ENCODE measurements at places on chromosomes 11 and 22.

DNA sequence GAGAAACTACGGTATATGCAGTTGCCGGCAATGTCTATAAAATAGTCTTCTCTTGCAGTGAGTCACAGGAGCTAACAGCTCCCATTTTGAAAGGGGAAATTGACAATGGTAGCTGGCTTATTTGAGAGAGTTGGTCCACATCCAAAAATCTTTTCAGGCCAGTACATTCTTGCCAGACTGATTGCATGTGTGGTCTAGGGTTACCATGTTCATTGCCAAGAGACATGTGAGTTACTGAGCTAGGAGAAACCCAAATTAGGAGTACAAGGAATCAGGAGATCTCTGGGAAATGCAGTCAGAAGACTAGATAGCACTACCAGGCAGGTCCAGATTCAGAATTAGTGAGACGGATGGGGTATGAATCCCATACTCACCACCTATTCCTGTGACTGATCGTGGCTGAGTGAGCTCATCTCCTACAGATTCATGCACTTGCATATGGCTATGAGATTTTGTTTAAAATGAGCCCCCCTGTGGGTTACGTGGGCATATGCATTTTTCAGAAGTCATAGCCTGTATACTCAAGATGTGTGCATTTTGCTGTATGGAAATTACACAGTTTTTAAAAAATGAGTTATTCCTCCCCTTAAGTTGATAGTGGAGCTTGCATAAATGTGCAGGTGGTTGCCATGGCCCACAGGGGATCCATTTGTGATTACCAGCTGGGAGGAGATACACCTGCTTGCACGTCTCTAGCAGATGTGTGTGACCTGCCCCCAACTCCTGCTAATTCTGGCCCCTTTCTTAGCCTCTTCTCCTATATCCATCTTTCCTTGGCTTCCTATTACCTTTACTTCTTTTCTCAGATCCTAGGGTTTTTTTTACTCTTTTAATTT, 102.7 kb downstream of the COMMD9 start:
- DNase-seq, result no peak

GRCh38 chr11:14144934-14145333, 182.4 kb downstream of the SPON1 start:
- DNase-seq, result no peak

DNA sequence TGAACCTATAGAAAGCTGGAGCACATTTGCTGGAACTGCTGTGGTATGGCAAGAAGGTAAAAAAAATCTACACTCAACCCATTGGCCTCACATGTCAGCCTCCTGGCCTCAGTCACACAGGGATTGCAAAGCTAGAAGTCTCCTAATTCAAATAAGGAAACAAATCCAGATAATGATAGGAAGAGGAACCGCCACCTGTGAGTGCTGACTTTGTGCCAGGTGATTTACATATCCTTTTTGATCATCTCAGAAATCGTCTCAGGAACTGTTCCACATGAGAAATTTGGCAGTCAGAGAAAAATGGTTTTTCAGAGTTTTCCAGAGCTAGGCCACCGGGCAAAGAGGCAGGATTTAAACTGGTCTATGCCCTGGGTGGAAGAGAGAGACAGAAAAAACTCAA, 986 bp downstream of the NLRP10 start:
- DNase-seq, result no peak

DNA sequence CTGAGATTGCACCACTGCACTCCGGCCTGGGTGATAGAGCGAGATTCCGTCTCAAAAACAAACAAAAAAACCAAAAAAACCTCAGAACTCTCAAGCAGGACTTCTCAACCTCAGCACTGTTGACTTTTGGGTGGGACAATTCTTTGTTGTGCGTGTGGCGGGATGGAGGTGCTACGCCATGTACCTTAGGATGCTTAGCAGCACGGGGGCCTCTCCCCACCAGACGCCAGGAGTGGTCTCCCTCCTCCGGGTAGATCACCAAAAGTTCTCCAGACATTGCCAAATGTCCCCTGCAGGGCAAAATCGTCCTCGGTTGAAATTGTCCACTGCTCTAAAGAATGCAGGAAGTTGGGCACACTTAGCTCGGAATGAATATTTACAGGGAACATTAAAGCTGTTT, 26.9 kb upstream of the ATXN10 start:
- no peak for DNase-seq

DNA sequence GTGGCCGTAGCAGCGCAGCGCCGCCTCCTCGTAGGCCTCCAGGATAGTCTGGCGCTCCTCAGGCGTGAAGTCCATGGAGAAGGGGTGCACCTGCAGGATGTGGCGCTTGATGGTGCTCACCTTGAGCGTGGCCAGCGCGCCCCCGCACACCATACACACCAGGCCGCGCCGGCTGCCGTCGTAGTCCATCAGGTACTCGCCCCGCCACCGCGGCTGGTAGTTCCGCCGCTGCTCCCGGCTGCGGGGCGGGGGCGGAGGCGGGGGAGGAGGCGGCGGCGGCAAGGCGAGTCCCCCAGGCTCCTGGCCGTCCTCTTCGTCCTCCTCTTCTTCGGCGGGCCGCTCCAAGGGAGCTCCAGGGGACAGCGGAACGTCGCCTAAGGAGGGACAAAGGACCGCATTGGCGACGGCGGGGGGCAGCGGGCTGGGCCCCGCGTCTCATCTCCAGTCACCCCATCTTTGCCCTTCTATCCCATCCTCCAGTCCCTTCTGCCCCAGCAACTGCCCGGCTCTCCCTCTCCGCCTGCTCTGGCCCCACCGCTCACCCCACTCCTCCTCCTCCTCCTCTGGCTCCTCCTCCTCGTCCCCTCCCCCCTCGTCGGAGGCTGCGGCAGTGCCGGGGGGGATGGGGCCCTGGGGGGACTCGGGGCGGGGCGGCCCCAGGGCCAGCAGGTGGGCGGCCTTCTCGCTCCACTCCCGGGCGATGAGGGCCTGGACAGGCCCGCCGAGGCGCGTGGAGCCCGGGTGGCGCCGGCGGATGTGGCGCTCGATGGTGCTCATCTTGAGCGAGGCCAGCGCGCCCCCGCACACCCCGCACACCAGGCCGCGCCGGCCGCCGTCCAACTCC, 4.9 kb downstream of the ZFTA start:
- DNase-seq, result no peak

DNA sequence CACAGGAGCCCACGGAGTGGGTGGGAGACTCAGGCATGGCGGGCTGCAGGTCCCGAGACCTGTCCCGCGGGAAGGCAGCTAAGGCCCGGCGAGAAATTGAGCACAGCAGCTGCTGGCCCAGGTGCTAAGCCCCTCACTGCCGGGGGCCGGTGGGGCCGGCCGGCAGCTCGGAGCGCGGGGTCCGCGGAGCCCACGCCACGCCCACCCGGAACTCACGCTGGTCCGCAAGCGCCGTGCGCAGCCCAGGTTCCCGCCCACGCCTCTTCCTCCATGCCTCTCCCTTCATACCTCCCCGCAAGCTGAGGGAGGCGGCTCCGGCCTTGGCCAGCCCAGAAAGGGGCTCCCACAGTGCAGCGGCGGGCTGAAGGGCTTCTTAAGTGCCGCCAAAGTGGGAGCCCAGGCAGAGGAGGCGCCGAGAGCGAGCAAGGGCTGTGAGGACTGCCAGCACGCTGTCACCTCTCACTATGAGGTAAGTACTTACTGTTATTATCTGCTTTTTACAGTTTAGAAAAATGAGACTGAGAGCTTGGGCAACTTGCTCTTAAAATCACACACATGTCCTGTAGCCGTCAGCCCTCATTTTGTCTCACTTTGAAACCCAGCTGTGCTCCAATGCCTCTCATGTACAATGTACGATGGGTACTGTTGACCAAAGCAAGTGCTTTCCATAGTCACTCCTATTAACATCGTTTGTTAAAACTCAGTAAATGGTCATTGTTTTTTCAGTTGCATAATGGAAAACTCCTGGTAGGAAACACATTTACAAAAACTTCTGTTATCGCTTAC, 12.2 kb upstream of the OR10D3 start:
- no peak for DNase-seq

DNA sequence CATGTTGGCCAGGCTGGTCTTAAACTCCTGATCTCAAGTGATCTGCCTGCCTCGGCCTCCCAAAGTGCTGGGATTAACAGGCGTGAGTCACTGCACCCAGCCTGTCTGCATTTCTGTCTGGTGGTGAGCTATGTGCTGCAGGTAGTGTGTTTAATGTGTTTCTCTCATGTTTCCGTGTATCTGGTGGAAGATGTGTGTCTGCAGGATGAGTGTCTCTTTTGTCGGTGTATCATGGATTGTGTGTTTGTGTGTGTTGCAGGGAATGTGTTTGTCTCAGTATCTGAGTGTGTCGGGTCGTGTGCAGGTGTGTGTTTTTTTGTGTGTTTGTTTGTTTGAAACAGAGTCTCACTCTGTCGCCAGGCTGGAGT, 16.1 kb downstream of the SCARF2 start:
- no peak for DNase-seq

DNA sequence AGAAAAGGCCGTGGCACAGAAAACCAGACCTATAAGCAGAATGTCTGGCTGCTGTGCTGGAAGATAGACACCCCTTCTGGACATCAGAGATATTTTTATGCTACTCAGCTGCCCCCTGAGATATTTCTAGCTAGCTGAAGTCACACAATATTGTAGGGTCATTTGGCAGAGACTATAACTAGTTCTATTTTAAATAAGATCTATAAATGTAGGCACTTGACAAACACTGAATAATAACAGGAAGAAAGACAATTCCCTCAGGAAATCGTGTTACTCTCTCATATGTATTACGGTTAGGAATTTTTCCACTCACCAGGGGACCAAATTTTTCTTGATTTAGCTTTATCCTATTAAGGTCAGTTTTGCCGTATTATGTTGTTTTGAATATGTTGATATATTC, 845.4 kb downstream of the OPCML start:
- DNase-seq, result no peak

DNA sequence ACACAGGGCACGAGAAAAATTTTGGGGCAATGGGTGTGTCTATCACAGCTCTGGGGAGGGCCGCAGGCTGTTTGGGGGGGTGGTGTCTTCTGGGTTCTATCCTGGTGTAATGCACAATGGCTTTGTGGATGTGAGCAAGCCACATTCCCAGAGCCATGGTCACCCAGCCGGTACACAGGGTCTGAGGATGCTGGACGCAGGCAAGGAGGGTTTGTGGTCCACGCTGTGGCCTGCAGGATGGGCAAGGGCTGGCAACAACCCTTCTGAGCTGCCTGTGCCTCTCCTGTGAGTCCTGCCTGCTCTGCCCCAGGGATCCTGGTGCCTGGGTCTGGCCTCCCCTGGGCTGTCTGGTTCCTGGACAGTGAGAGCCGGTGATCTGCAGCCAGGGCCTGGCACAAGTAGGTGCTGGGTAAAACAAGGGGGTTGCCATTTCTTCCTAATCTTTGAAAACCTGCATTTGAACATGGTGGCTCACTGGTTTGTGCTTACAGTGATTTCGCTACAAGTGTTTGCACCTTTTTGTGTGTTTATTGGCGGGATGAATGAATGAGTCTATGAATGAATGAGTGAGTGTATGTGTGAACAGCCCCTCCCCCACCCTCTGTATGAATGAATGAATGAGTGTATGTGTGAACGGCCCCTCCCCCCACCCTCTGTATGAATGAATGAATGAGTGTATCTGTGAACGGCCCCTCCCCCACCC, 4.4 kb upstream of the MRPL23 start:
- no peak for DNase-seq

DNA sequence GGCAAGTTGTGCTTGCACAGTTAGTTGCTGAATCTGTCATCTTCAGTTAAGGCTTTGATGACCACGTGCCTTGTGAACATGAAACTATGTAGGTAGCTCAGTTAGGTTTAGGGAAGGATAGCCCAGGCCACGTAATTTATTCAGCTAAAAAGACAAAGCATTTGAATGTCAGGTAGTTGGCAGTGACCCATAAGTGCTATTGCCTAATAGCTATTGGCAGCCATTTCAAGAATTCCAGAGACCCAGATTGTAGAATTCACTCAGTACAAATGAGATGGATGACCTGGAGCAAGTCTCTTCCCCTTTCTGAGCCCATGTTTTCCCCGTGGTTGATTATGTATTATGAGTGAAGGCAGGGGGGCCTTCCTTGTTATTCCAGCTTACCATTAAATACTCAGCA, 265.3 kb upstream of the ANO5 start:
- no peak for DNase-seq

GRCh38 chr22:19514831-19515565, 9.2 kb downstream of the CLDN5 start:
- DNase-seq, result no peak

GRCh38 chr11:24373516-24373915, 123.3 kb upstream of the LUZP2 start:
- no peak for DNase-seq

DNA sequence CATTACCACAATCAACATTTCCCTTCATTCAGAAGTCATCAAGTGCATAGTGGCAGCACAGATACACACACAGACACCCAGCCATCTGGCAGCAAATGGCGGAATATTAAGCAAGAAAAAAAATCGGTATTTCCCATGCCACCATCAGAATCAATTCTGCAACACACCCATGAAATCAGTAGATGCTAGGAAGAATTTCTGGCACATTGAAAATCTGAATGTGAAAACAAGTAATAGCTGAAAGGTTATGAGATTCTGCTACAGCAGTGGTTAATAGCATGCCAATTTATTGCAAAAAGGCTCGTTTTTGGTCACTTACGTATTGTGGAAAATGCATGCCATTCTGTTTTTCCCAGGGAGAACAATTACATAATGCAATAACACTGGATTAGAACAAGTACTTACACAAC, 91.1 kb downstream of the PICALM start:
- no peak for DNase-seq

DNA sequence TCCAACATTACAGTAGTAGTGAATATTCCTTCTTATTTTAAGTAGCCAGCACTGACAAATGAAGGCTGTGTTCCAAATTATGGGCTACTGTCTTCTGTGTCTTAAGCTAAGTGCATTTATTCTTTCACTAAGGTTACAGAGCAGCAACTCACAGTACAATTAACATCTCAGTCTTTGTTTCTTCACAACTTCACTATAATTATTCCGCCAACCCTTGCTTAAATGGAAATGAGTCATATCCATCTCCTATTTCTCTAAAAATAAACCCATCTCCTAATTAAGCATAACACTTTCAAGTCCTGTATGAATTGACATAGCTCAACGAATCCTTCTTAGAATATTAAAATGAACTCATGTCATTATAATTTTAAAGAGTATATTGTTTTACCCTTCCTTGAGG, 6.7 kb downstream of the ETS1 start:
- no peak for DNase-seq

- DNase-seq, result peak; percentile 40
Measured at GRCh38 chr22:46563381-46564083, 26.1 kb upstream of the CELSR1 start.

DNA sequence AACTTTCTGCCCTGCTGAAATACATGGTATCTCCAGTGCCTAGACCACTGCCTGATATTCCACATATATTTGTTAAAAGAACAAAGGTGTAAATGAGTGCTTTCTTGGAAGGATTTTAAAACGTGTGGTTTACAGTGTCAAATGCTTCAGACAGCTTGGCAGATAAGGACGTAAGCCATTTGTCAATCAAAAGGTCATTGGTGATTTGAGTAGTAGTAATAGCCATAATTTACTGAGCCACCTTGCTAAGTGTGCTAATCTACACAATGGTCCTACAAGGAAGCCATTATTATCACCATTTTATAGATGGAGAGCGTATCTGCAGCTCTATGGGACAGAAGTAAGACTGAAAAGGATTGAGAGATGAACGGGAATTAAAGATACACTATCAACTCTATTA, 186.8 kb upstream of the MPPED2 start:
- no peak for DNase-seq

Measured in stimulated activated CD8-positive, alpha-beta memory T cell treated with anti-CD3 and anti-CD28 coated beads, Interleukin-4, amount 100 ng/mL, for 1 hour (primary cell).